ENCODE measurements at places on chromosomes 16 and 17. TPM values are rescaled to one million over a fixed set of nuclear protein-coding genes. Genes with fewer than 3 reads are reported as not detected.

Gene TEKT5
- not detected for total RNA-seq

Gene CMTM2
- total RNA-seq: not detected

Gene PITPNM3
- 0.58 TPM for total RNA-seq

Gene NT5M
- total RNA-seq: 2.5 TPM

Gene CARD14
- total RNA-seq: not detected

Gene KRT39
- total RNA-seq: 0.28 TPM

Gene MT4
- not detected for total RNA-seq

Gene MARVELD3
- not detected for total RNA-seq

Gene PIGQ
- 19.0 TPM for total RNA-seq

Gene DNAAF1
- not detected for total RNA-seq

Gene NXN
- 6.5 TPM for total RNA-seq

Gene ARRB2
- total RNA-seq: 3.9 TPM

Gene MMP28
- total RNA-seq: 0.38 TPM

Gene GNGT2
- total RNA-seq: 0.56 TPM

Gene ZNHIT3
- 20.9 TPM for total RNA-seq

Gene CACNA1H
- total RNA-seq: 13.0 TPM

Gene ARHGAP44
- 4.8 TPM for total RNA-seq

Gene IL17C
- total RNA-seq: not detected

Gene GNAO1
- total RNA-seq: under 0.01 TPM

Gene OR1A1
- not detected for total RNA-seq

Gene NECAB2
- total RNA-seq: not detected

Gene OR3A3
- total RNA-seq: not detected

Gene ATP2C2
- not detected for total RNA-seq

Gene HAS3
- total RNA-seq: 5.6 TPM

Data from regular cardiac myocyte (primary cell).